HS-27A (cell line): ENCODE measurements at places on chromosomes 2 and 18.
A peak's percentile ranks its signal among the peaks of the same experiment; 100 is the strongest.

DNA sequence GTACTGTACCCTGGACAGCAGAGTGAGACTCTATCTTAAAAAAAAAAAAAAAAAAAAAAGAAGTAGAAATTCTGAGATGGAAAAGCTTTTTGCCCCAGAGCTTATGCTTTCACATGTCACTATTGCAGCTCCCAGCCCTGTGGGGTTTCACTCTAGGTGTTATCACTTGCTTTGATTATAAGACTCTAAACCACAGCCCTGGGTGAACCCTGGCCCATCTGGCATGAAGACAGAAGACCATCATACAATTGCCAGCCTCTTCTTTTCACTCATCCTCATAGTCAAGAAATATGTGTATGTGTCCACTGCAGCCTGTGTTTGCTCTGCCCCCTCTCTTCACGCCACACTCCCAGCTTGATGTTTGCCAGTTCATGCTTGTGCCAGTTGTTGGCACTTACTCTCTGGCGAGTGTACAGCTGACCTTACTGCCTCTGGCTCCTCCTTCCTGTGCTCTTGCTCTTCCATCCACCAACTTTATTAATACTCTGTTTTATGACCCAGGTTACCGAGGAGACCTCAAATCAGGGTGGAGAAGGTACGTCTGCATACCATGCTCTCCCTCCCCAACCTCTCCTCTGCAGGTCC, 136.7 kb upstream of the NCK2 start:
- no peak for DNase-seq

DNA sequence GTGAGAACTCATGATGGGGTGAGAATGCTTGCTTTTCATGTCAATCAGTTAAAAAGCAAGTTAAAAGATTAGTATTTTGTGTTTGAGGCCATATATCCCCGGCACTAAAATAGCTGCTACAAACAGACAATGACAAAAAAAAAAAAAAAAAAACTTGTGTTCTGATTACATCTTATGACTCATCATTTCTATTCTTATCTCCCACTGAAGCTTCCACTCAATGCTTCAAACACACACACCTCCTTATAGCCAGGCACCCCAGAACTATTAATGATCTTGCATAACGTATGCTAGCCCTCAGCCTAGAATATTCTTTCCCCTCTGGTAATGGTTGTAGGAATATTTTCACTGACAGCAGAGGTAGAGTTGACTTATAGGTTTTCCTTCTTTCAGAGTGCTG, 778.3 kb downstream of the TRIB2 start:
- no peak for DNase-seq

DNA sequence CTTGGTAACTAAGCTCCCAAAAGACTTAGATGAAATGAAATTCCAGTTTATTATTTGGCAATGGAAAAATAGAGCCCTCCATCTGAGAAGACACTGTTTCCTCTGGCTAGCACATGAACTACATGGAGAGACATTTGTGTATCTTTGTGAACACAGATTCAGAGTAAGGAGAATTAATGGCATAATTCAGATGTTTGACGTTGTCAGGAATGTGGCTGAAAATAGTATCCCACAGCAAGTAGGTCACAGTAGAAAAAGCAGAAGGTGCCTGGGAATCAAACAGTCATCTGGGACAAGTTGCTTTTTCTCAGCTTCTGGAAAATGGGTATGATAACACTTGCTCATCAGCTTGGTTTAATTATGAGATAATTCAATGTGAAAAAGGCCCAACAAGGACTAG, 288.6 kb downstream of the PTPRM start:
- DNase-seq = no peak

DNA sequence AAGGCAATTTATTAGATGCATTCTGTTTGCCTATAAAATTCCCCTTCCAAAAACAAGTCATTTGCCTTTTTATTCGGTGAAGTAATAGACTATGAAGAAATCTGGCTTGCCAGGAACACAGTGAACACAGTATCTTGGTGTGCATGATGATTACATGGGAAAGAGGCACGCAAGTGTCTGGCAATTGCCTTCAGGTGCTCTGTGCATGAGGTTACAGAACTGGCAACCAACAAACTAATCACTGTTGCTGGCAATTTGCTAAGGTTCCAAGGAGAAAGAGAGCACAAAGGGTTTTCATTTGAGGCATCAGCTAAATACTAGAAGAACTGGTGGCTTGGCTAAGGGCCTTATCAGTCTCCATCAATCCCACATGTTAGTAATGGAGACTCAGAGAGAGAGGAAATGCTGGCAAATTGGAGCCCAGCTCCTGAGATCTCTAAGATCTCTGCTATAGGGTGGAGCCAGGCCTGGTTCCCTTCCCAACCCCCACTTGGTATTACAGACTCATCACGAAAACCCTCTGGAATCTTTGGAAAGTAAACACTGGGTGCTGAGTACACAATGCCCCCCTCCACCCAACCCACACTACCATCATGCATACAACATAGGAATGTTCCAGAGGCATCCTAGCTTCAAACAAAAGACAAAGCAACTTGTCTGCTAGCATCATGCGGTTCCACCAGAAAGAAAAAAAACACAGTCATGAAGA, 10.4 kb downstream of the RNF152 start:
- DNase-seq = peak; percentile 52

DNA sequence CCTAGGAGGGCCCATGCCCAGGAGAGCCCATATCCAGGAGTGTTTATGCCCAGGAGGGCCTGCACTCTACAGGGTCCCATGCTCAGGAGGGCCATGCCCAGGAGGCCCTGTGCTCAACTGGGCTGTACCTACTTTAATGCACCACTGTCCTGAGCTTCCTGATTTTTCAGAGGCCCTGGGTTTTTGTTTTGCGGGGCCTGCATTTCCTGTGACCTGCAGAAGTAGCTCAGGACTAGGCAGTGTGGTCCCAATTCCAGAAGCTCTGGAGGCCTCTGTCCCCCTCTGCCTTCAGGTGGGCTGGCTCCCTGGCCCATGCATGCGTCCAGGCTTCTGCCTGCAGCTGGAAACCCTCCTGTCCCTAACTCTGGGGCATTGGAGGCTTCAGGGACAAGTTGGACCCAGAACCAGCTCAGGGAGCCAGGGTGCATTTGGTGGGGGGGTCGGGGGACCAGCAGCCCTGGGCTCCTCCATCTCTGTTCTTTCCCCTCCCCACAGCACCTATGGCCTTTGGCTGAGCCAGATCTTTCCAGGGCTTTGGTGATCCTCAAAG, 10.8 kb downstream of the GPR35 start:
- no peak for DNase-seq

DNA sequence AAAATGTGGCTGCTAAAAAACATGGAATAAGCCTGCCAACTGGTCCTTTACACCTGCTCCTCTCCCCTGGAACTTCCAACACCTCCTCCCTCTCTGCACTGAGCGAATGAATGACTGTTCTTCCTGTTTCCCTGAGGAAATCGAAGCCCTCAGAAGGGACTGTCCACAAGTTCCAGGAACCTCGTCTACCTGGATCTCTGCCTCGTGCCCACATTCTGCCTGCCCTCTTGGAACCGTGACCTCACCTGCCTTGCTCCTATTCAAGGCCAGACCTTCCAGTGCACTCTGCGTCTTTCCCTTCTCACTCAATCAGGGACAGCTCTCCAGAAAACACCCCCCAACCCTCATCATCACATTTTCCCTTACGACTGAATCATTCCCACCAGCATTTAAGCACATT, 4.4 kb upstream of the CAB39 start:
- no peak for DNase-seq

DNA sequence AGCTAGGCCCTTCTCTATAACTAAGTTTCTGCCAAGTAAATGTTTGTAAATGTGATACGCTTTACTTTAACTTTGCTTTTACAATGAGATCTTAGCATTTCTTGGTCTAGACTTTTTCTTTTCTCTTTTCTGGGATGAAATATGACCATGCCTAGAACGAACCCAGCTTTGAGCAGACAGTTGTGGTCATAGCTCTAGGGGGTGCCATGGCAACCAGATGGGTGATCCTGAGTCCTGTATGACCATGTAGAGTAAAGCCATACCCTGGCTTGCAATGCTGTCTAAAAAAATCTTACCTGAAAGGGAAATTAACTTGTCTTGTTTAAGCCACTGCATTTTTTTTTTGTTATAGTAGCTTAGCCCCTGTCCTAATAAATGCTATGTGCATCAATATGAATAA, 956.3 kb downstream of the SLC4A3 start:
- DNase-seq = no peak

GRCh38 chr2:184178229-184178628, 420.1 kb upstream of the ZNF804A start:
- no peak for DNase-seq

DNA sequence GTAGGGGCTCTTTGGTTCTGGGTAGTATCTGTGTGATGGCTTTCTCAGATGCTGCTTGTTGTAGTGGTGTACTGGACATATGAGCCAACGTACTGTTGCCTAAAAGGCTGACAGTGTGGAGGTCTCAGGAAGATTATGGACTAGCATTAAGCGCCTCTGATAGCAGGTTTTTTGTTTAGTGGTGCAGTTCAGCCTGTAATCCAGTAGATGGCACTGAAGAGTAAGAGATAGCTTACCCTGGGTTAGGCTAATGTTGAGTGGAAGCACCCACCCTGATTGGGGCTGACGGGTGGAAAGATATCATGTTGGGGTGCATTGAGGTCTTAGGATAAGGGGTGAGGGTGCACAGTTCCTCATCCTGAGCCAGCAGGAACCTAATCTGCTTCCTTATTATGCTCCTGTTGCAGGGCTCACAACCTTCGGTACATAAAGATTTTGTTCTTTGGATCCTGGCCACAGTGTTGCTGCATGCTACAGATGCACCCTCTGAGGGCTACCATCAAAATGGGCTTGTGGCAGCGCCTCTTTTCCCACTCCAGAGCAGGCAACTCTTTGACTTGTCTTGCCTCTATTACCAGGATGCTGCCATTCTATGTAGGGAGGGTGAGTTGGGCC, 79.6 kb downstream of the MSTN start:
- no peak for DNase-seq

DNA sequence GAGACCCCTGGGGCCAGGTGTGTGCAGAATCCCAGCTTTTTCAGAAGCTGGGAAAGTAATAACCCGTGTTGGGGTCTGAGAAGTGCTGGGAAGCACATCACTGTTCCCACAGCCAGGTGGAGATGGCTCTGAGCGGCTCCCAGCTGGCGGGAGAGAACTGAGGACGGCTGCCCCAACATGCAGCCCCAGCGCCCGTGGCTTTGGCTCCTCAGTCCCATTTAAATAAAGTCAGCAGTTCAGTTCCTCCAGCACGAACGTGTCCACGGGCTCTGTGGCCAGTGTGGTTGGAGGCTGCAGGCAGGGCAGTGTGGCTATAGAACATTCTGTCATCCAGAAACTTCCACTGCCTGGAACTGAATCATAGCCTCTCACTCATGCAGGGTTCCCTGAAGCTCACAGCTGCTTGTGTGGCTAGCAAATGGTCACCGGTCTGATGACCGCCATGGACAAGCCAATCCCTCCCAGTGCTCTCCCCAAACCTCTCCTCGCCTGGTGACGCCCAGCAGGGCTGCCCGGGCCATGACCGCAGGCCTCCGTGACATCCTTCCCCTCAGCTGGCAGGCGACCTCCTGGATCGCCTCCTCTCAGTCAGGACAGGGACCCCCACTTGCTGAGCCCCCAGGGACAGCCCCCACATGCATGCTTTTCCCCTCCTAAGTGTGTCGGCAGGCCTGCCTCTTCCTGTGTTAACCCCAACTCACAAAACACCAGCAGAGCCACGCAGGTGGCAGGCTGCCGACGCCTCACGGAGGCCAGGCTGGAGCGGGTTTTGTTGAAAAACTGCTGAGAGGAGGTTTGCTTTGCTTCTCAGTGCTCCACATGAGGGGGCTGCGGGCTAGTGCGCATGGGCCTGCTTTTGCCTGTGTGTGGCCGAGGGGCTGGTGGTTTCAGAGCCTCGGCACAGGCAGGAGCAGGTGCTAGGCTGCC, 1.3 kb downstream of the RTP5 start:
- DNase-seq = no peak

DNA sequence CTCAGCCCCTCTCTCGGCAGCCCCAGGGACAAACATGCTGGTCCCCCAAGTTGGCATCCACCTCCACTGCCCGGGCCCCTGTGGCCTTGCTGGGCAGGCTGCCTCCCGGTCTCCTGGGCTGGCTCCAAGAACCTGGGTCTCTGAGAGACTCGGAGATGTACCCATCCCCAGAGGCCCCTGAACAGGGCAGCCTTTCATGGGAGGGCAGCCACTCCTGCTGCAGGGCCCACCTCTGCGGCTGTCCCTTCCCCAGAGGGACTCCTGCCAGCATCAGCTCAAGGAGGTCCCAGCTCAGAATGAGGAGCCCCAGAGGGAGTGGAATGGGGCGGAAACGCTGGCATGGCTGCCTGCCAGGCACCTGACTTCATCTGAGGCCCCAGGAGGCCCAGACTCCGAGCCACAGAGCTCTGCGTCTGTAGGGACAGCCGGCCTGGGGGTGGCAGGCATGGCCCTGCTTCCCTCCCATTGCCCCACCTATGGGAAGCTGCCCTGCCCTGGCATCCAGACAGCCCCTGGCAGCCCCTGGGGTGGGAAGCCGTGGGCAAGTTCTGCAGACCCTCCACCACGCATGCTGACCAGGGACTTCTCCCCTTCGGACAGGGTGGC, 857 bp upstream of the CROCC2 start:
- no peak for DNase-seq

- no peak for DNase-seq
Observed at GRCh38 chr18:616380-616995, 19.7 kb downstream of the CLUL1 start.

- no peak for DNase-seq
Observed at GRCh38 chr18:42758852-42759251, 356.6 kb downstream of the RIT2 start.

GRCh38 chr18:42028247-42028832, 73.3 kb downstream of the PIK3C3 start:
- DNase-seq = no peak
